ENCODE measurements at places on chromosomes 1 and 21.
A peak's percentile ranks its signal among the peaks of the same experiment; 100 is the strongest.

- no peak for DNase-seq
Measured at GRCh38 chr1:24442764-24443163, 27.2 kb downstream of the NIPAL3 start.

DNA sequence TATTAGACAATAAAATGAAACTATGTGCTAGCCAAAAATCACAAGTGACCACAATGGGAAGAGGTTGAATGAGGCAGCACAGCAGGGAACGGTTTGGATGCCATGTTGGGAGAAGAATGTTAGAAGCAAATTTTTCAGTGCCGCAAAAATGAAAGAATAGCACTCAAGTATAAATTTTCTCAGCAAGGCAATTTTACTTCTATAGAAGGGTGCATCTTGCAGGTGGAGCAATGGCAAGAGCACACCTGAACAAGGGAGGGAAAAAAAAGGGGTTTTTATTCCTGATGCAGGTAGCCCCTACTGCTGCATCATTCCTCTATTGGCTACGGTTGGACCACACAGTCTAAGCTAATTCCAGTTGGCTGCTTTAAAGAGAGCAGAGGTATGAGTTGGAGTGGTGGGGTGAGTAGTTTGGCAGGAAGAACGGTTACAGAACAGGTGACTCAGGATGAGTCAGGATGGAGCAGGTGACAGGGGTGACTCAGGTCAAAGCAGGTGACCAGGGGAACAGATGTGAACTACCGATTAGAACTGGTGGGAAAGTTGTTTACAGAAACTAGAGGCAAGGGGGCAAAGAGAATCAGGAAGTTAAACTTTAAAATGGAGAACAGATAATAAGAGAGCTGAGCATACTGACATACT, 301.1 kb upstream of the NRIP1 start:
- no peak for DNase-seq

DNA sequence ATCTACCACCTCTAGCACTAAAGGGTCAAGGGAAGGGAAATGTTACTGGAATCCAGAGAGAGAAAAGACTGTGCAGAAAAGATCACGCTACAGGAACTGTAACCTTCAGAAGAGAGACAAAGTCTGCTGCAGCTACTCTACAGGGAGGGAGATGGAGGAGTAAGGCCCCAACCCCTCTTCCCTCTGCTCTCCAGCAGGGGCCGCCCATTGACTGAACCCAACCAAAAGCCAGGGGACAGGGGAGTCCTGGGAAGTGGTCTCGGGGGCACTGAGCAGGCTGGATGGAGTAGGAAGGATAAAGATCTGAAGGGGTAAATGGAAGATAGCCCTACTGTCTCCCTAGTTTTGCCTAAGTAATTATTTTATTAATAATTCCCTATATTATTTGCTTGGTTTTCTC, 72.8 kb upstream of the NR5A2 start:
- DNase-seq = peak; percentile 43

DNA sequence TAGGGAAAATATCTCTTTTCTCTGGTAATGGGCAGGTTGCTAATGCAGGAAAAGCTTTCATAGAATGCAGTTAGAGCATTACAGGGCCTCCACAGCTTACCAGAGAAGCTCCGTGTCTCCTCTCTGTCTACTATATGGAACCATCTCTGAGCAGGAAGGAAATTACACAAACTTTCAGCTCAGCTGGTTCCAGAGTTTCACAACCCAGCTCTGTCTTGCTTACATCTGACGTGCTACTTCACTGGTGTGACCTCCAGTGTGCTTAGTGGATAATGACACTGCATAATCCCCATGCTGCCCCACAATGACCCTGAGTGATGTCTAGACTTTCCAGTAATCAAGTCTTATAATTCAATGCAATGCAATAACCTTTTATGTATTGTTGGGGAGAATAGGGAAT, 4.3 kb upstream of the FGGY start:
- no peak for DNase-seq

DNA sequence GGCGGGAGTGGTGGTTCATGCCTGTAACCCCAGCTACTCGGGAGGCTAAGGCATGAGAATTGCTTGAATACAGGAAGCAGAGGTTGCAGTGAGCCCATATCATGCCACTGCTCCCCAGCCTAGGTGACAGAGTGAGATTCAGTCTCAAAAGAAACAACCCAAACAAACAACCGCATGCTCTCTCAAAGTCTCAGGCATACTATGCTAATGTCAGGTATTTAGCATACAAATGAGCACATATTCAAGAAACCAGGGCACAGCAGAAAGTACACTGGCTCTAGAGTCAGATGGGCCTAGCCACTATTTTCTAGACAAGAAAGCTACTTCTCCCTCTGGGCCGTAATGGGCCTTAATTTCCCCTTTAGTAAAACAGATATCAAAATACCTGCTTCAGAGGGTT, 55.0 kb downstream of the ELAVL4 start:
- DNase-seq = no peak

DNA sequence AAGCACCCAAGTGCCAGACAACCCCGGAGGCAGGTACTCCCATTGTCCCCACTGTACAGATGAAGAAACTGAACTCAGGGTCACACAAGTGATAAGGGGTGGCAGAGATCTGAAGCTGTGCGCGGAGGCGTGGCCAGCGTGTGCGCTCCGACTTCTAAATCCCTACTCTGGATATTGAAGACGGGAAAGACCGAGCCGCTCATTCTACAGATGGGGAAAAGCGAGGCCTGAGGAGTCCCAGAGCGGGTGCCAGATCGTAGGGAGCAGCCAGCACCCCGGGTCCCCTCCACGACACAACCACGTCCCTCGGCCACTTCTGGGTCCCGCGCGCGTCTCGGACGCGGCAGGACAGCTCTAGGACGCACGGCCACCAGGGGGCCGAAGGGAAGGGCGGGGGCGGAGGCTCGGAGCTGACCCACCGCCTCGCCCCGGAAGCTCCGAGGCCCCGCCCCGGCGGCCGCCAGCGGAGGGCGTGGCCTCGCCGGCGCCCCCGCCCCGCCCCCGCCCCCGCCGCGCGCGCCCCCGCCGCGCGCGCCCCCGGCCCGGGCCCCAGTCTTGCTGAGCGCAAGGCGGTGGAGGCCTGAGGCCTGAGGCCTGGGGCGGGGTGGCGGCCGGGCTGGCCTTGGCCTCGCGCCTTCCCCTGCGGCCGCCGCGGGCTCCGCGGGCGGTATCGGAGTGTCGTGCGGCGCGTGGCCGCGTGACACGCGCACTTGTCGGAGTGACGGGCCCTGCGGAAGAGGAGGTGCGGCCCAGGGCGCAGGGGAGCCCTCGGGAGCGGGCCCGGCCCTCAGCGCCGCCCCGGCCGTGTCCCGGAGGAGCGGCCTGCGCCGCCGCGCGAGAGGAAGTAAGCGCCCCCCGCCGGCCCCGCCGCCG, at the start of gene H6PD:
H6PD (plus strand) TSS at position 552 of the 873 bp plus-strand sequence. CDS start 10,161 bp downstream, outside the sequence.
- peak; percentile 47 for DNase-seq

GRCh38 chr21:18461743-18462142, 58.2 kb upstream of the TMPRSS15 start:
- no peak for DNase-seq

GRCh38 chr21:39071623-39072214, 111.5 kb downstream of the PSMG1 start:
- no peak for DNase-seq

GRCh38 chr1:219296430-219297355, 123.0 kb downstream of the LYPLAL1 start:
- DNase-seq = no peak

DNA sequence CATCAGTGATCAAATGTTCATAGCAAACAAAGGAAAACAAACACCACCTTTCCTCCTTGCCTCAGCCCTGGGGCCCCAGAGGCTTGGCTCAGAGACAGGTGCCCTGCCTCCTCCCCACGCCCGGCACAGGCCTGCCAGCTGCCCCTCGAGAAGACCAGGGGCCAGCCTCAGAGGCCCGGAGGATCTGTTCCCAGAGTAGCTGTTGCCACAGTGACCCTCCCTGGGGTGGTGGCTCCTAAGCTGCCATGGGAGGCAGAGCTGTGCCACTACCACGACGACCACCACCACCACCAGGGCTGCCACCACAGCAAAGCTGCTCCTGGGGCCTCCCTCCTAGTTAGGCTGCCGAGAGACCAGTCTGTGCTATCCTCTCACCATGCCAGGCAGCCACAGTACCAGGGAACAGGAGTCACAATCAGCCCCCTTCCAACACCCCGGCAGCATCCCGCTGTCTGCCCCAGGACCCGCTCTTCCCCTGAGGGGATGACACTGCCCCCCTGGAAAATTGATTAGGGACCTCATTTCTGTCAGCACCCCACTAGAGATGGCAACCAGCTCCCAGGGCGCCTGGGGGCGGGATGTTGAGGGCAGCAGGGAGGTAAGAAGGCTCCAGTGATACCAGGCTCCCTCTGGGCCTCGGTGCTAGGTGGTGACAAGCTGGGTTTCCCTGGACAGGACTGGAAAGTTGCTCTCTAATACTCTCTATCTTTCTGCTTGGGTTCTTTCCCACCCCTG, 30.5 kb downstream of the KCNC4 start:
- no peak for DNase-seq

DNA sequence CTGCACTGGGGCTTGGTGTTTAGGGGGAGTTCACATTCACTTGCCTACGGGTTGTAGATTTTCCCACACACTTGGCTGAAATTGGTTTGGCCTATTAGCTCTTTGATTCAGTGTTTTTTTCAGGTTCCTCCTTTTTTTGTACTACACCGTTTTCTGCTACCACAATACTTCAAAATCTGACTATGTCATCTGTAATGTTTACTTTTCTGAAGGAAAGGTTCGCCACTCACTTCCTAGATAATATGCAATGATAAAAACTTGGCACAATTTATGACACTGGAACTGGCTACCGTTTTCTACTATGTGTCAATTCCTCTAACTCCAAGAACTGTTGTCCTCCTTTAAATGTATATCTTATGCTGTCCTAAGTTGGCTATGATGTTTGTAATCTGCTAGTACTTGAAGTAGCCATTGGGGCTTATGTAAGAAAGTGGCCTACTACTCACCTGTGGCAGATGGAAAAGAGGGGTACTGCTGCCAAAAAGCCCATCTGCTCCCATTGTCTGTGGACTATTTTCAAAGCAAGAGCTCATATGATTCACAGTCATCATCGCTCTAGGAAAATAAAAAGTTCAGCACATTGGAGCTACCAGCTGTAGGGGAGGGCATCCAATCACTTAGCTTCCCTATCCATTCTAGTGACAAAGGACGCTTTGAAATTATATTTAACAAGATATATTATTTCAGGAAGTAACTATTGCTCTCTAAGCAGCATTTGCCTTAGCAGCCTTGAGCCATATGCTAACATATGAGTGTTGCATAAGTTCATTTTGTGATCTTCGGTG, 42.4 kb upstream of the BACH1 start:
- DNase-seq = no peak

DNA sequence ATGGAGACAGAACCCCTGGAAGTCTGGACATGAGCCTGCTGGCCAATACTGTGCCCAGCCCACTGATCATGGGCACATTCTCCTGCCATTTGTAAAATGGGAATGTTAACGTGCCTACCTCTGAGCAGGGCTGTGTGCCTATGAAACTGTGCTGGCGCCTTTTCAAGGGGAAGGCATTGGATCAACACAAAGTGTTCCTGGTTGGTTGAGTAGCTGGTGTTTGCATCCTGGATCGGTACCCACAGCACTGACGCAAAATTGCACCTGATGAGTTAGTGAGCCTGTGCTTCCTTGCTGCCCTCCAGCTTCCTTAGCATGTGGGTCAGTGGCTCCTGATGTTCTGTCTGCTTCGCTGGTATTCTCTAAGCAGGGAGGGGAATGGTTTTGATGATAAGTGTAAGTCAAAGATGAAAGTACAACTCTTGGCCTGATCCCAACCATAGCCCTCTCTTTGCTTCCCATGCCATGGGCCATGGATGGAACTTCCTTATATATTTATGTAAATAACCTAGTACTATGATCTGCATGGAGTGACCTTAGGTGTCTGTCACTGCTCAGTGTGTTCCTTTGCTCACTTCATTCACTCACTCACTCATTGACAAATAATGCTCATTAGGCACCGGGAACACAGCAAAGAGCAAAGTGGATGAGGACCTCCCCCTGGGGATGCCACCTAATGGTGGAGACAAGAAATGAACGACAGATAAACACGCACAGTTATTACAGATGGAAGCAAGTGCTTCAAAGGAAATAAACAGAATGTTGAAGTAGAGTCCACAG, 22.7 kb downstream of the MAB21L3 start:
- no peak for DNase-seq

DNA sequence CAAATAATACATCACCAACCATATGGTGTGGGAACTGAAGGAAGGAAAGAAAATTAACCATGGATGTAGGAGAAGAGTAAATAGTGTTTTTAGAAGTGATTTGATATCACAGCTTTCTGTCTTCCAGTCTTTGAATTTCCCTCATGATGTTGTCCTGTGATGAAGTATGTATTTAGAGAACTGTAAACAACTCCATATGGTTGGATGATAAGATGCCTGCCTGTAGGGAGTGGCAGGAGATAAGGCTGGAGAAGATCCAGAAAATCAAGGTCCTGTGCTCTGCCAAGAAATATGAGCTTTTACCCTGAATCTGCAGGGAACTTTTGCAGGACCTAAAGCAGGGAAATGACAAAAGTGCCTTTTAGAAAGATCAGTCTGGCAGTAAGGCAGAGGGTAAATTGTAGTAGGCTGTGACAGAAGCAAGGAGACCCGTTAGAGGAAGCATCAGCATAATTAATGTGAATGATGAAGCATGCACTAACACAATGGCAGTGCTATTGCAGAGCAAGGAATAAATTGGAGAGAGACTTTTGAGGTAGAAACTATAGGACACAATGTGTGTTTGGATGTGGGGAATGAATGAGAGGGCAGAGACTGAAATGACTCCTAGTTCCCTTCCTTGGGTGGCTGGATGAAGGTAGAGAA, 21.9 kb downstream of the CEPT1 start:
- no peak for DNase-seq

- DNase-seq = no peak
Measured at GRCh38 chr1:215667761-215668160, 100.7 kb downstream of the KCTD3 start.

- no peak for DNase-seq
Measured at GRCh38 chr1:12384836-12385456, 155.1 kb downstream of the VPS13D start.

DNA sequence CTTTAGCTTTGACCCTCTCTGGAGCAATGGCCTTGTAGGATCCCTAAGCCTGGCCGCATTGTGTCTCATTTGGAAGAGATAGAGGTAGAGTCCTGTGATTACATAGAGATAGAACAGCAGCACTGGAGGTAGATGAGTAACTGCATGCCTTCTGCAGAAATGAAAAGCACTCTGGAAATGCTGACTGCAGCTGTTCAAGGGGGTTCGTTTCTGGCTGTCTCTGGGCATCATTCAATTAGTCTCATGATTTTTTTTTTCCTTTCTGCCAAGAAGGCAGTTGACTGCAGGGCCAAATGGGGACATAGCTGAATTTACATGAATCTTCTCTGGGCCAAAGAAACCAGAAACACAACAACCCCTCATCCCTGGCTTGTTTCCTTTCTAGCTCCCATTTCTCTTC, 28.1 kb upstream of the SNX27 start:
- DNase-seq = no peak

DNA sequence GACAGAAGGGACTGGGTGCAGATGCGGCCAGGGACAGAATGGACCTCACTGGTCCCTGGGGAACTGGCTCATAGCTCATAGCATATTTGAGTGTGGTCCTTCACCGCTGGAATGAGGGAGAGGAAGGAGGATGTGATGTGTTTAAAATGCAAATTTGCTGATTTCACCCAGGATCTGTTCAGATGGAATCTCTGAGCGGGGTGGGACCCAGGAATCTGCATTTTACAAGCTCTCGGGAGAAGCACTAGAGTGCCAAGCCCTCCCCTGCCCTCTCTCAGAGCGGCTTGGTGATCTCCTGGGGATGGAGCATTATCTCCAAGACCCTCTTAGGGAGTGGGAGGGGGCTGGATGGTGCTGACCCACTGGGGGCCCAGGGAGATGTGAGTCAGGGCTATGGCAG, 22.8 kb upstream of the MFN2 start:
- DNase-seq = no peak

GRCh38 chr1:222736470-222736869, 532 bp upstream of the FAM177B start:
- peak; percentile 54 for DNase-seq

GRCh38 chr1:220341126-220341525, 68.9 kb upstream of the RAB3GAP2 start:
- DNase-seq = no peak

Measured in iPS DF 6.9 (cell line).